NCI-H1048 (cell line): ENCODE measurements at places on chromosomes 2 and 18.

- peak; percentile 74 for DNase-seq
Observed at GRCh38 chr18:58064406-58064998, 20.5 kb downstream of the NEDD4L start.

DNA sequence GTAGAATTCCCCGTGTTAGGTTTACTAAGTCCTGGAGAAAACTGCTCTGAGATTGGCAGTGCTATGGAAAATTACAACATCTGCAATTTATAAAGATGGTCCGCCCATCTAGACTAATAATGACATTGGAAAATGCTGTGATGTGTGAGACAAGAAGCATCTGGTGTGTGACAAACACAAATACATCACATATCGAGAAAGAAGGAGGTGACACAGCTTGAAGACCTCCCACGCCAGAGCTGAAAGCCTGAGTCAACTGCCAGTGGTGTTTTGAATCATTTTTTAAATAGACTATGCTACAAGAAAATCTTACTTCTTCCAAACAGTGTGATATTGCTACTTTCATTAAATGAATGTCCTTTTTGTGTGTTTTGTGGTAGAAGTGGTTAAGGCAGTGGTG lies 8.6 kb upstream of the ANO7 start:
- DNase-seq, result no peak

- DNase-seq, result no peak
Observed at GRCh38 chr2:160582490-160583145, 89.0 kb upstream of the RBMS1 start.

DNA sequence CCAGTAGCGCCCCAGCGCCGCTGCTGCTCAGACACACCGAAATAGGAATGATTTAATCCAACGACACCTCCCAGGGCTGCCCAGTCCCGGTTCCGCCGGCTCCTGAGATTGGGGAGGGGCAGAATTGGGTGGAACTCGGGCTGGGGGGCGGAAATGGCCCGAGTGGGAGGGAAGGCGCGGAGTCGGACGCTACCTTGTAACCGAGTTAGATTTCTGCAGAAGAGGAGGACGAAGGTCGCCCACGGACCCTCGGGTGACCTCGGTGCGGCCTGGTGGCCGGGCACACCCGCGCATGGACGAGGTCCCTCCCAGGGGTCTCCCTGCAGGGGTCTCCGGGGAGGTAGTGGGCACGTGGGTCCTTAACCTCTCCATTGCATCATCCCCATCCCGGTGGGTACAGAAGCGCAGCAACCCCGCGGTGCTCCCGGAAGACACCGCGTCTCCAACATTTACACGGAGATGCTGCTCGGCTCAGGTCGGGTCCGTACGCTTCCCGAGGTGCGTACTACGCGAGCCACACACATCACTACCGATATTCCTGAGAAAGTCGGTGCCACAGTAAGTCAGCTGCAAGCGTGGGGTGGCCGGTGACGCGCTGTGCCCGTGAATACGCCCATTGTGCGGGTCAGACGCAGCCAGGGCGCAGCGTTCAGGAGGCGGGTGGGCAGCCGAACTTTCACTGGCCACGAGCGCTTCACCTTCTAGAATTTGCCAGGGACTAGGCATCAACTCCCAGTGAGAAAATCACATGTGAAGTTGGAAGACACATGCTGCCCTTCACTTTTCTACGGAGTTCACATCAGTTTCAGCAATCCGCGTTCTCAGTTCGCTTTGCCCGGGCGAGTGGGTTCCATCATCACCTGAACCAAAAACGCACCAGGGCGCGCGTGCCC lies 3.0 kb downstream of the ZNF516 start:
- no peak for DNase-seq

DNA sequence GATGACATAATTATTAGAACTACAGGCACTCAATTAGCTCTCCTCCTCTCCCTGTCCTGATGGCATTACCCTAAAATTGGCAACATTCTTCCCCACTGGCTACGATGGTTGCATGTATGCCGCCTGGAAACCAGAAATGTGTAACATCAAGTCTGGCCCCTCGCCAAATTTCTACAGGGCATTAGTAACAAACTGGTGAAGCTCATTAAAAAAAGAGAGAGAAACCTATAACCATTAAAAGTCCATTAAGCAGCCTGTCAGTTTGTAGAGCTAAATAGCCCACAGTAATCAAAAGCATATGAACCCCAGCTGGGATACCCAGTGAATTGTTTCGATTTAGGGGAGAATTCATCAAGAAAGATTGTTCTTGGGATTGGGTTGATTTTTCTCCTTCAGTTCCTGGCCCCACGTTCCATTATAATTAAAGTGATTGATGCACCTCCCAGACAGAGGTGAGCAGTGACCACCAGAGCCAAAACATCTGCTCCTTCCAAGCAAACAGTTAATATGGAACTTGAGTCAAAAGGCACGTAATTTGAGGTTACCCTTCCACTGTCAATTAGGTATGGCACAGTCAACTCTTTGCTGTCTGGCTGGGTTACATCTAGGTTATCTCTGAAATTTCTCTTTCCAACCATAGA lies 208.6 kb downstream of the C1D start:
- DNase-seq, result no peak

GRCh38 chr18:6982398-6982797 lies 135.2 kb downstream of the LAMA1 start:
- DNase-seq, result no peak

DNA sequence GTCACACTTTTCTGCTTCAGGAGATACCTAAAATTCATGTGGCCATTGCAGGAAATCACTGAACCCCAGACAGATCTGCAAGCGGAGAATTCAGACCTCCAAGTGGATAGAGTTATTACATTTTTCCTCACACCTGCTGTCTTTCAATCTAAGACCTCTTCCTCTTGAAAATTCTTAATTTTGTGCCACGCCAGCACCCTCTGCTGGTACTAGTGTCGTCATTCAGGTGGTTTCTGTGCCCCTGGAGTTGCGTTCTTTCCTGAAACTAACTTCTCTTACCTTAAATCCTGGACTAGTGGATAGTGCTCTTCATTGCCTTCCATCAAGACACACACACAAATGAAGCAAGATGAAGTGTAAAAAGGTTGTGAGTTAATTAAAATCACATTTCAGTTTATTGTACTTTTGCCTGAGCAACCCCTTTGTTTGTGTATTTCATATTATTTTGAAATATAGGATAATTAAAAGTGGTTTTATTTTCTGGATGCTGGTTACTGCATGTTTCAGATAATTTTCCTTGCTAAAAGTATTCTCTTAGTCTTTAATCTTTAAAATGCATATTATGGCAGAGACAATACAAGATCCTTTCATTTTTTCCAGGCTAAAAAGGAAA lies 1.6 kb upstream of the DNER start:
- DNase-seq, result no peak

DNA sequence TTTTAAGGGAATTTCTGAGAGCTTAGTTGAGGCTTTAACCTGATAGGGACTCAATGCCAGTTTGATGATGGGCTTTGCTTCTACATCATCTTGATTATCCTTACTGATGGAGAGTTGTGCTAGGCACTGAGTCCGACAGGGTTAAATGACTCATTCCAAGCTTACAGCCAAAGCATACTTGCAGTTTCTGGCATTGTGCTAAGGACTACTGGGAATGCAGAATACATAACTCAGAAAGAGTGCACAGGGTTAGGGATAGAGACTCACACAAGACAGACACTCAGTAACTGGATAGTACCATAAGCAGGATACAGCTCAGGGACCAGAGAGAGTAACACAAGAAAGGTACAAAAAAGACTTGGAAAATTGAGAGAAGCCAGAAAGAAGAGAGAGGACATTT lies 94.1 kb upstream of the SLC14A2 start:
- DNase-seq, result no peak

DNA sequence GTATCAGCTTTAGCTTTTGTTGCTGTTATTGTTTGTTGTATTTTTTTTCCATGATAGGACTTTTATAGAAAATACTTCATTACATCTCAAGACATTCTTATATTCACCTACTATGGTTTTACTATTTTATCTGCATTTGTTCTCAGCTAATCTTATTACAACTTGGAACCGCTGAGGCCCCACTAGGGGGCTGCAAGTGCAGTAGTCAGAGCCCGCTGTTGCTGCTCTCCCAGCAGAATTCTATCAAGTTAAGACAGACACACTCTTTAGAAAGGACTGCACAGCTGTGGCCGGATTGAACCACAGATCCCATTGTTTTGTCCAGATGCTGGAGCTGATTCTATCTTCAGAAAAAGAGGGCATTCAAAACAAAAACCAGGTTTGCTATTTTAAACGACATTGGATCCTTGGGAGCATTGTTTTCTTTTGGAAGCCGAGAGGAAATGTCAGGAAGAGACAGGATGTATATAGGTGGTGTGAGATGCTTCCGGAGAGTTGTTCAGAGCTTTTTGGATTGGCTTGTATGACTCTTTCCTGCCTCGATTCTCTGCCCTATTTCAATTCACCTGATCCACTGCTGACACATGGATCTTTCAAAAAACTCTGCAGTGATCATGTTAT lies 105.7 kb upstream of the GAREM1 start:
- DNase-seq, result no peak

DNA sequence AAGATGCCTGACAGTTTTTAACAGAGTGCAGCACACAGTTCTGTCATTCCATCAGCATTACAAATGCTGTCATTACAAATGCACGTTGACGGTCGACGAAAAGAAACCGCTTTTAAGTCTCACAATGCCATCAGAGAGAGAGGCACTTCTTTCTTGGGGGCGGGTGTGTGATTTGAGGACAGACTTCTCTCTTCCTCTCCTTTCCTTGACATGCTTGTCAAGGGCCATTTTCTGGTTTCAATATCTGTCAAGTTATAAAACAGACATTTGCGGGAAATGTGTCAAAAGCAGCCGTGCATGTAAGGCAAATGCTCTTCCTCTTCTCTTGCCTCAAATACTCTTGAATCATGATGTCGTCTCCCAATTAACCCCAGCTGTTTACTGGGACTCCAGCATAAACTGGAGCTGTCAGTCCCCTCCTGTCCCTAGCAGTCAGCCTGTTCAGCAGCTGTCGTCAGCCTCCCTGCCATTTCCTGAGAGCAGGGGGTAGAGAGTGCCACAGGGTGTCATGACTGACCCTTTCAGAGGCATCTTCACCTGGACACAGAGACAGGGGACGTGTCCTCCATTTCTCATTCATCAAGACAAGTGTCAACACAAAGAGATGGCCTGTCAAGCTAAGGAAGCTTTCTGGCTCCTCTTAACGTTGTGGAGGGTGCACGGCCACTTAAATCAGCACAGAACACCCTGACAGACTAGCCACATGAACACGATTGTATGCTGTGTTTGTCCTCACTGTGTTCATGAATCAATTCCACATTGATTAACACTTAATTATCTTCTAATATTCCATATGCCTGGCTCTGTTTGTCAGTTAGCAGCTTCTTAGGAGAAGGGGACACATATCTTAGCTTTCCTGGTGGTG lies 305.4 kb upstream of the RAB6C start:
- DNase-seq, result no peak

GRCh38 chr2:77395011-77395410 lies 127.2 kb downstream of the LRRTM4 start:
- no peak for DNase-seq

GRCh38 chr2:237470914-237471313 lies 16.1 kb upstream of the MLPH start:
- DNase-seq, result no peak

GRCh38 chr2:135963841-135964240 lies 21.6 kb downstream of the DARS1 start:
- DNase-seq, result no peak

- no peak for DNase-seq
Observed at GRCh38 chr2:177403838-177404237, 11.3 kb downstream of the AGPS start.

DNA sequence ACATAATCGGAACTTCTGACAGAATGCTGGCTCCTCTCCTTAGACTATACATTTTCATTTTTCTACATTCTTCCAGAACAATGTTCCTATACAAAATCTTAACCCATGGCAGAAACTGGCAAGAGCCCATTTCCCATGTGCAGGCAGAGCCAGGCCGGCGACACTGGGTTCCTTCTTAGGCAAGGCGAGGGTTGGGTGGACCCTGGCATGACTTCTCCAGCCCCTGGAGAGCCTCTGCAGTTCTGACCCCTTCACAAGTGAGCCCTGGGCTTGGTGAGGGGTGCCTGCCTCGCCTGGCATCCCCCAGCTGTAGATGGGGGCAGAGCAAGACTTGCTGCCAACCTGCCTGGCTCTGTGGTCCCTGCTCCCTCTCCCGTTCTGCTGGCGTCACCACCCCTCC lies 5.0 kb downstream of the GYPC start:
- DNase-seq, result no peak

GRCh38 chr2:84194949-84195644 lies 264.0 kb downstream of the SUCLG1 start:
- no peak for DNase-seq

- DNase-seq, result no peak
Observed at GRCh38 chr2:219918944-219919343, 291.5 kb downstream of the SLC4A3 start.

DNA sequence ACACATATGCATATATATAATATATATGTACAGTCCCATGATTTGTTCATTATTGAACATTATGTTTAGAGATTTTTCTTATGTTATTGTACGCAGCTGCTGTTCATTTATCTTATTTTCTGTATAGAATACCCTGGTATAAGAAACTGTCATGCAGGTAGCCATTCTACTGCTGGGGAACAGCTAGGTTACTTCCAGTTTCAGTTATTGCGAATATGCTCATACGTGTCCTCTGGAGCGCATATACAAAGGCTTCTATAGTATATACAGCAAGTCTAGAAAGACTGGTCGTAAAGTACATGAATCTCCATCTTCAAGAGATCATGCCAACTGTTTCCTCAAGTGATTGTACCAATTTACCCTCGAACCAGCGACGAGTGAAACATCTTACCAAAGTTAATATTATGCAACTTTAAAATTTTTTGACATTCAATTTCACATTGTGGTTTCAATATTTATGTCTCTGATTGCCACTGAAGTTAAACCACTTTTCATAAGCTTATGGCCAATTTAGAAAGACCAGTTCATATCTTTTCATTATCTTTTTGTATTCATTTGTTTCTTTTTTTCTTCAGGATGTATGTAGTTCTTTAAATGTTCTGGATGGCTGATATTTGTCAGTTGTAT lies 53.5 kb downstream of the RDH14 start:
- no peak for DNase-seq

DNA sequence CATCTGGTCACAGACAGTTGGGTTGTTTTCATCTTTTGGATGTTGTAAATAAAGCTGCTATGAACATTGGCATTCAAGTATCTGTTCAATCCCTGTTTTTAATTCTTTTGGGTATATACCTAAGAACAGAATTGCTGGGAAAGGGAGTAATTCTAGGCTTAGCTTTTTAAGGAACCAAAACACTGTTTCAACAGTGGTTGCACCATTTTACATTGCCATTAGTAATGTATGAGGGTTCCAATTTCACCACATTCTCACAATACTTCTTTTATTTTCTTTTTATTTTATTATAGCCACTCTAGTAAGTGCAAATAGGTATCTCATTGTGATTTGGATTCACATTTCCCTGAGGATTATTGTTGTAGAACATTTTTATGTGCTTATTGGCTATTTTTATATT lies 108.9 kb upstream of the GLS start:
- no peak for DNase-seq

DNA sequence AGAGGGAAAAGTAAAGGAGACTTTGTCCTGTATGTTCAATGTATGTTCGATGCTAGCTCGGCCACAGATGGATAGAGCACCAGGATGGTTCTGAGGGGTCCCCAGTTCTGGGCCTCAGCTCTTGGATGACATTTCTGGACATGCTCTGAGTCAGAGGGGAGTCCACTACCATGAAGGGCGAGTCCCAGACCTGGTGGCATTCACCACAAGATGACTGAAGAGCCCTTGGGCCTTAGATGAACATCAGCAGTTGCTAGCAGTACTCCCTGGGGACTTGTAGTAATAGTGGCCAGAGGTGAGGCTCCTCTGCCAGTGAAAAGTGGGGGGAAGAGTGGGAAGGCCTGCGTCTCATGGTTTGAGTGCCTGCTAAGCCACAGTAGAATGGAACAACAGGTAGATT lies 109.5 kb downstream of the GRB14 start:
- DNase-seq, result no peak
